ENCODE measurements at places on chromosomes 6 and 20.

DNA sequence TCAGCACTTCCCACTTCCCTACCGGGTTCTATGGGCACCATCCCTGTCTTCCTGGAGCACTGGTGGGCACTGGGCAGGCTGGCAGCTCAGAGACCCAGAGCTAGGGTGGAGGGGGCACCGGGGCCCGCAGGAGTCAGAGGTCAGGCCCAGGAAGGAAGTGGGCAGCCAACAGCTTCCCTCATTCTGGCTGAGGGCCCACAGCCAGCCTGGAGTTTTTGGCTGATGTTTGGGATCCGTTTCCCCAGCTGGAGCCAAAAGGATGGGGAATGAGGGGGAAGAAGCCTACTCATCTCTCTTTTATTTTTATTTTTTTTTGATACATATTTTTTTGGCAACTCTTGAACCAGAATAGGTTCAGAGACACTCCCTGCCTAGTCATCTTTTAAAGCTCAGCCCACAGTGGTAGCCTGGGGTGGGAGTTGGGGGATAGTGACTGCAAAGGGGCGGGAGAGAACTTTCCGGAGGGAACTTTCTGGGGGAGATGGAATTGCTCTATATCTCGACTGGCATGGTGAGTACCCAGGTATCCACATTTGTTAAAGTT lies 54.2 kb upstream of the MLN start:
- DNase-seq: no peak
- H3K27me3 ChIP-seq: peaks cover 12% of the 10 kb centered on the region
- H3K4me3 ChIP-seq: no peak overlapping the region
- peaks cover 39% of the 10 kb centered on the region for H3K4me1 ChIP-seq
- no peaks in the 10 kb centered on the region for H3K36me3 ChIP-seq

DNA sequence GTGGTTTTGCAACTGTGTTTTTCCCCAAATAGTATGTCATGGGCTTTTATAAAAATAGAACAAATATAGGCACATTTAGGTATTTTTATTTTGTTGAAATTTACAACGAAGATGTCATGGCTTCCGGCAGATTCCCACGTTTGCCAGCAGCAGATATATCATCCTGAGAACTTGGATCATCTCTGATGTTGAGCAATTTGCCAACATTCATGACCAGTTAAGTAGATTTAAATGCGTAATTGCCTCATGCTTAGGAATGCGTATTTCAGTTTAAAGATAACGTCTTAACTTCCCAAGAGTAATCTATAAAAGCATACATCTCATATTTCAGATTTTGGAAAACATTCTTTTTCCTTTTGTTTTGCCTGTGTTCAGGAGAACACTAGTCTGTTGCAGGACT lies 457.8 kb downstream of the QKI start:
- H3K4me1 ChIP-seq: peaks cover 5% of the 10 kb centered on the region
- no peak for DNase-seq
- no peak overlapping the region for H3K4me3 ChIP-seq
- H3K27me3 ChIP-seq: peaks cover 2% of the 10 kb centered on the region

GRCh38 chr20:5044075-5044620 lies 42.8 kb upstream of the SLC23A2 start:
- H3K4me3 ChIP-seq: no peak overlapping the region
- no peak overlapping the region for H3K27ac ChIP-seq
- peaks cover 15% of the 10 kb centered on the region for H3K27me3 ChIP-seq

DNA sequence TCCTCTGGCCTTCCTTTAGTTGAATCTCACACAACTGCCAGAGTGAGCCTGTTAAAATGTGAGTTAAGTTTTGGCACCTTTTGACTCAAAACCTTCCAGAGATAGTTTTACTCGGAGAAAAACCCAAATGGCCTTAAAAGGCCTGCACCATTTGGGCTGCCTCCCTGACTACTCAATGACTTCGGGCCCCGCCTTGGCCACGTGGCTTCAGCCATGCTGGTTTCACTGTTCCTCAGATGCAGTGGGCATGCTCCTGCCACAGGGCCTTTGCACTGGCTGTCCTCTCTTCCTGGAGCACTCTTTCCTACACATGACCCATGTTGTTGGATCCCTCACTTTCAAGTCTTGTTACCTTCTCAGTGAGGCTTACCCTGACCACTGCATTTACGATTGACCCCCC lies 18.3 kb downstream of the VEGFA start:
- H3K36me3 ChIP-seq: peaks cover 28% of the 10 kb centered on the region
- H3K27me3 ChIP-seq: peaks cover 14% of the 10 kb centered on the region
- H3K4me1 ChIP-seq: no peaks in the 10 kb centered on the region
- H3K4me3 ChIP-seq: no peak overlapping the region
- no peak overlapping the region for H3K27ac ChIP-seq

DNA sequence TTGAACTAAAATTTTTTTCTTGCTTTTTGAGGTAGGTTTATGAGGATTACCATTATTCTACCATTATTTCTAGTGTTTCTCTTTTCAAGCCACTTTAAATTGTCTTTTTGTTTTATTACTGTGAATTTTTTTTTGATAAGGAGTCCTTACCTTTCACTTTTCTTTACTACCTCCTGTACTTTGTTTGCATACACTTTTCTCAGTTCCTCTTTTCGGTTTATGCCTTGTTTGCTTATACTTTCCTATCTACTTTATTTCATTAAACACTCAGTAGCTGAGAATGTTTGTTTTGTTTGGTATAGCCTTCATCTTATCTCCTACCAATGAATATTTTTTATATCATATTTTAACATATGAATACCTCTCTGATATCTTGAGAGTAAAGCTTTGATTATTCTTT lies 147.9 kb downstream of the TFAP2B start:
- H3K4me3 ChIP-seq: no peak overlapping the region
- H3K4me1 ChIP-seq: no peaks in the 10 kb centered on the region
- no peaks in the 10 kb centered on the region for H3K36me3 ChIP-seq
- H3K27me3 ChIP-seq: peaks cover 24% of the 10 kb centered on the region
- no peak overlapping the region for H3K27ac ChIP-seq

DNA sequence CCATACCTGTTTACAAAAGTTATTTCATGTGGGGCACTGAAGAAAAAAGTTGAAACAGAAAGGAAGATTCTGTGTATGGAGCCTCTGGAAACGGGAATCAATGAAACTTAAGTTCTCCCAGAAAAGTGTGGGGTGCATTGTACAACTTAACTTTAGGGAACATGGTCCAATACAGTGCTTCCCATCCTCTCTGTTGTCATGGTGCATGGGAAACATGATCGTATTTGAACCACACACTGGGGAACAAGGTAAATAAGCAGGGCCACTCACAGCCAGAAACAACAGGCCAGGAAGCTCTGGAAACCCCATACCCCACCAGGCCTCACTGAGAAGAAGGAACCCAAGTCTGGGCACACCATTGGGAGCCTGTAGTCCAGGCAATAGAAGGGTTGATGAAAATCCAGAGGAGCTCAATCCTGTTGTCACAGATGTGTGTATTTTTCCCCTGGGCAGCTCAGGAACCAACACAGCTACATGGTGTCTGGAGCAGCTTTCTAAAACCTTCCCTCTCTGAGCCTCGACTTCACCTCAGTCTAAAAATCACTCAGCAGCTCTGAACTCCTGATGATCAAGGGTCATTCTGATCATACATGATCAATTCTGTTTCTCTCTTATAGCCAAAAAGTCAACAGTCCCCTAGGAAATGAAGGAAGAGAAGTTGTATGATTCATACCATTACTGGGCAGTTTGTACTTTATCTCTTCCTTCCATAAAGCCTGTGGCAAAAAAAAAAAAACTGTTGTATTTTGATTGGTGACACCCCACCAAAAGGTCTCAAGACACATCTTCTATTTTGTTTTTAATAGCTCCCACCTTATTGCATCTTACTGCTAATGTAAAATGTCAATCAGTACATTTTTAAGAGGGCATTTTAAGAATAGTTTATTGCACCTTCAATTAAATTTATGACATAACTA lies 198.5 kb upstream of the TAB2 start:
- peaks cover 4% of the 10 kb centered on the region for H3K27me3 ChIP-seq
- no peaks in the 10 kb centered on the region for H3K36me3 ChIP-seq
- no peaks in the 10 kb centered on the region for H3K4me1 ChIP-seq
- DNase-seq: no peak
- no peak overlapping the region for H3K27ac ChIP-seq
- no peak overlapping the region for H3K4me3 ChIP-seq

GRCh38 chr20:19660808-19661378 lies 97.2 kb upstream of the RIN2 start:
- H3K4me3 ChIP-seq: peak overlapping the region; percentile 3
- H3K36me3 ChIP-seq: no peaks in the 10 kb centered on the region

DNA sequence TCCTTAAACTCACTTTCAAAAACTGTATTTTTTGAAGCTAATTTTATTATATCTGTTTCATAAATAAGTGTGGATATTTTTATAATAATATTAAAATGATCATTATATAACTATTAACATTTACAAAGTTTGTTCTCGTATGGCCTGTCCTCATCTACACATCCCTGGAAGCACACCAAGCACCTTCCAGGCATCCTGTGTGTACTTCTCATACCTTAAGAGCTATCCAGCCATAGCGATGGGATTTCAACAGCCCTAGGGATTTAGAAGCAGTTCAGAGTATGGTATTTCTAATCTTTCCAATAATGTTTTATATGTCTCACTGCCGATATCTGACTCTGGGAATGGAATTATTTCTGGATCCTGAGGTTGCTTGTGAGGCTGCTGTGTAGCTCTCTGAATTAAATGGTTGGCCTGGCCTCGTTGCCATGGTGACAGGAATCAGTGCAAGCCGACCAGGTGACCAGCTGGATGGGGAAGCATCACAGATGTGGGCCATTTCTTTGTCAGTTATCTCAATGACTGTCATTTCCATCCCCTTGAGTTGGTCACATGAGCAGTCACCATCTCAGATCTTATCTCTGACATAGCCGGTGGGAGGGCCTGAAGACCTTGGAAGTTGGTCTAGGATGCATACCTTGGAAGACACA lies 265.2 kb upstream of the RIN2 start:
- H3K4me1 ChIP-seq: no peaks in the 10 kb centered on the region
- no peak overlapping the region for H3K4me3 ChIP-seq
- H3K36me3 ChIP-seq: no peaks in the 10 kb centered on the region
- H3K27me3 ChIP-seq: peaks cover 13% of the 10 kb centered on the region

DNA sequence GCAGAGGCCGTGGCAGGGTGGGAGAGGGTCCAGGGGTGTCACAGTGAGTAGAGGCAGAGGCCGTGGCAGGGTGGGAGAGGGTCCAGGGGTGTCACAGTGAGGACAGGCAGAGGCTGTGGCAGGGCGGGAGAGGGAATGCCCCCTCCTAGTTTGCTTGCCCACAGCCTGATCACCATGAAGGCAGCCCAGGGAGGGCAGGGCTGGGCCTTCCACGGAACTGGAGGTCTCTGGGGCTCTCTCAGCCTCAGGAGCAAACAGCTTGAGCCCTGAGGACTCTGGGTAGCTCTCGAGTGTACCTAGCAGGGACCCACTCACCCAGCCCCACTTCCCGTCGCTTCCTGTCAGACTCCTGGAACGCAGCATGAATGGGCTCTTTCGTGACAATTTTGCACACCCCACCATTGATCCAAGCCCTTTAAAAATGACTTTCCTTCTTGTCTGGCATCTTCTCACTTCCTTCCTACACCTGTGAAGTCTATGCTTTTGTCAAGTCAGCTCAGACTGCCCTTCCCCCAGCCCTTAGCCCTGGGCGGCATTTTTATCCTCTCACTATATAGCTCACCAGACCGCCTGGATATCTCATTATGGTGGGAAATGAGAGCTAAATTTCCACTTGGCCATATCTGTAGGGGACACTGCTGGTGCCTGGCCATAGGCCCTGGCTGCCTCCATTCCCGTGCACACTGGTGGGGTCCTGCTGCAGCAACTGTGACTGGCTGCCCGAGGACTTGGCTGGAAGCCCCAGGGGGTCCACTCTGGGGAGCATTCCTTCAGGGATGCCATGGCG lies 140.3 kb downstream of the CDC5L start:
- no peak overlapping the region for H3K27ac ChIP-seq
- H3K27me3 ChIP-seq: peaks cover 3% of the 10 kb centered on the region
- no peak for DNase-seq
- no peak overlapping the region for H3K4me3 ChIP-seq

DNA sequence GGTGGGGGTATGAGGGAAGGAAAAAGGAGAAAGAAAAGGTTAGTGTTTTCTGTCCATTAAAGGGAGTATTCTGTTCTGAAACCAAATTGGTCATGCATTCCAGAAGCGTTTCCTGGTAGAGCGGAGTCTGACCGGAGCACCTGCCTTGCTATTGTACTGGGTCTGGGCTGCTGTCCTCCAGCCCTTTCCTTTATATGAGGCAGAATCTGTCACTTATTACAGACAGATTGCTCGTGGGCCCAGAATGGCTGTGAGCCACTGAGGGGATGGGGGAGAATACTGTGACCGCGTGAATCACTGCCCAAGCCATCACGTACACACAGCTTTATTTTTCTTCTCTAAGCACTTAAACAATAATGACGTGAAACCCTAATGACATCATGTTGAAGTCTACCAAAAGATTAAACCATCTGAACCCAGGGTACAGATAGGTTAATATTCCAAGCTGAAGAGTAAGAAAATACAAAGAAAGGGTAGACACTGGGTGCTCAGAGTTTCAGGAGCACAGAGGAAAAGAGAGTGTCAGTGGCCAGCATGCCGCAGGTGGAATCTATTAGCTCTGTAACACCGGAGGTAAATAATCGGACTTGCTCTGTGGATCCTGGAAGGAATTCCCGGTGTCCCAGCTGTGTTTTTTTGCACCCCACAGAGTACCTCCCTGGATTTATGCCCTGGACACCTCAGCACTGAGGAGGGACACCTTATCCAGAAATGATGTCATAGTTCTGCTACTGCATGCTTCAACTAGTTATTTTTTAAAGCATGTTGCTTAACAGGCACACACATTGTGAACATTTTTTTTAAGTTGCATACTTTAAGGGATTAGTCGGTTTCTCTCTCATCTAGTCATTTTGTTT lies 573.3 kb downstream of the PKHD1 start:
- peak overlapping the region; percentile 31 for H3K4me3 ChIP-seq
- DNase-seq: peak; percentile 19
- H3K27ac ChIP-seq: no peak overlapping the region
- no peaks in the 10 kb centered on the region for H3K36me3 ChIP-seq
- H3K27me3 ChIP-seq: no peaks in the 10 kb centered on the region

GRCh38 chr6:79699606-79700005 lies 68.5 kb downstream of the SH3BGRL2 start:
- H3K4me3 ChIP-seq: no peak overlapping the region
- peaks cover 10% of the 10 kb centered on the region for H3K4me1 ChIP-seq
- H3K36me3 ChIP-seq: peaks cover 9% of the 10 kb centered on the region
- DNase-seq: no peak
- no peaks in the 10 kb centered on the region for H3K27me3 ChIP-seq

GRCh38 chr6:75986935-75987334 lies 85.5 kb downstream of the IMPG1 start:
- H3K27me3 ChIP-seq: no peaks in the 10 kb centered on the region
- H3K4me3 ChIP-seq: no peak overlapping the region
- no peak overlapping the region for H3K27ac ChIP-seq
- no peaks in the 10 kb centered on the region for H3K36me3 ChIP-seq

GRCh38 chr6:20931093-20931492 lies 396.8 kb downstream of the CDKAL1 start:
- H3K36me3 ChIP-seq: peaks cover 5% of the 10 kb centered on the region
- H3K4me1 ChIP-seq: peaks cover 17% of the 10 kb centered on the region
- H3K27me3 ChIP-seq: no peaks in the 10 kb centered on the region
- DNase-seq: no peak
- H3K27ac ChIP-seq: no peak overlapping the region

All from nephron progenitor cell (in vitro differentiated cells).